ENCODE measurements at places on chromosomes 3 and 15.

DNA sequence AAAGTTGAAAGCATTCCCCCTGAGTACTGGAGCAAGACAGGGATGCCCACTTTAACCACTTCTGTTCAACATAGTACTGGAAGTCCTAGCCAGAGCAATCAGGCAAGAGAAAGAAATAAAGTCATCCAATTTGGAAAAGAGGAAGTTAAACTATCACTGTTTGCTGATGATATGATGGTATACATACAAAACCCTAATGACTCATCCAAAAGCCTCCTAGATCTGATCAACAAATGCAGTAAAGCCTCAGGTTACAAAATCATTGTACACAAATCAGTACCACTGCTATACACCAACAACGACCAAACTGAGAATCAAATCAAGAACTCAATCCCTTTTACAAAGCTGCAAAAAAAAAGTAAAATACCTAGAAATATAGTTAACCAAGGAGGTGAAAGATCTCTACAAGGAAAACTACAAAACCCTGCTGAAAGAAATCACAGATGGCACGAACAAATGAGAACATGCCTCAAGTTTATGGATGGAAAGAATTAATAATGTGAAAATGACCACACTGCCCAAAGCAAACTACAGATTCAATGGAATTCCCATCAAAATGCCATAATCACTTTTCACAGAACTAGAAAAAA is 40.3 kb downstream of the RPL39L start:
- no peak for DNase-seq

DNA sequence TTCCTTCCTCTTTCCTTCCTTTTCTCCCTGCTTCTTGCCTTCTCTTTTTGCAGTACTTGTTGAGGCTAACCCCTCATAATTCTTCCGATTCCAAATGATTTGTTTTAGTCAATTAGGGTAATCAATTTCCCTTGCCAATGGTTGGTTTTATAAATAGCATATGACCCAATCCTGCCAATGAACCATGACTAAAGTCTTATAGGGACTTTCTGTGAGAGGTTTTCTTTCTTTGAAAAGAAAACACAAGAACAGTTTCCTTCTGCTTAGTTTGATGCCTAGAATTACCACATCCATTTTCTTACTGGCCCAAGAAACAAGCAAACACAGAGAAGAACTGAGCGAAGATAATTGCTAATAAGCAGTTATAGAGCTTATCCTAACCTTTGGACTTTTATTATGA is 292.5 kb upstream of the SATB1 start:
- no peak for DNase-seq

GRCh38 chr3:179020112-179020511 is 51.5 kb downstream of the ZMAT3 start:
- DNase-seq = no peak

- no peak for DNase-seq
Observed at GRCh38 chr3:140004271-140004670, 69.3 kb downstream of the CLSTN2 start.

GRCh38 chr3:126119008-126119675 is 35.2 kb upstream of the SLC41A3 start:
- no peak for DNase-seq

GRCh38 chr3:30915782-30916181 is 21.3 kb upstream of the GADL1 start:
- no peak for DNase-seq

DNA sequence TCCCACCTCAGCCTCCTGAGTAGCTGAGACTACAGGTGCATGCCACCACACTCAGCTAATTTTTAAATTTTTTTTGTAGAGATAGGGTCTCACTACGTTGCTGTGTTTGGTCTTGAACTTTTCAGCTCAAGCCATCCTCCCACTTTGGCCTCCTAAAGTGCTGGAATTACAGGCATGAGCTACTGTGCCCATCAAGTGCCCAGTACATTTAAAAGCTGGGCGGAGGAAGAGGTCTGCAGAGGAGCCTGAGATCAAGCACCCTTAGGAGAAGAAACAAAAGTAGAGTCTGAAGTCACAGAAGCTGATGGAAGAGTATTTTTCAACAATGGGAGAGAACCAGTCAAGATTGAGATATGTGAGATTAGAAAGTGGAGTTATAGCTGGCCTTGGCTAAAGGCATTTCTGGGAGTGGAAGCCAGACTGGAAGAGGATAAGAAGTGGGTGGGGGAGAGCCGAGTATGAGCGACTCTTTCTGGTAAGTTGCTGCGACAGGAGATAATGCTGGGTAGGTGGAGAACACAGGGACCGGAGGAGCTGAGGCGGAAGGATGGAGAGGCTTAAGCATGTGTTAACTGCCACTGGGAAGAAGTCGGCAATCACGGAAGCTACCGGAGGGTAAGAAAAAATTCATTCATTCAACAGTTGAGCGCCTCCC is 782 bp upstream of the IREB2 start:
- DNase-seq = no peak

GRCh38 chr3:100209948-100210771 is 50.6 kb upstream of the TBC1D23 start:
- DNase-seq = no peak

DNA sequence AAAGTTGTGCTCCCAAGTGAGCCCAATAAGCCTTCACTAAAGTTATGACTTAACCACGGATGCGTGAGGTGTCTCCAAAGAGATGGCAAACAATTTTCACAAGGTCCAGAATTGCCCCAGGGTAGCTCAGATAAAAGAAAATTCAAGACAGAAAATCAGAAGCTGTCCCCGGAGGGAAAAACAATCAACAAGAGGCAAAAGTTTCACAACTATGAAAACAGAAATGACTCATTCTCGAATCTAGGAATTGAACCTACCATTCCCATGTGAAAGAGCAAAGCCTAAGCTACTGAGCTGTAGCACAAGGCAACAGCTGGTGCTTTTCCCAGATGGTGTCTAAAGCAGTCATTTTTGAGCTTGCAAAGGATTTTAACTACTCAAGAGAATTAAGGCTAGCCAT is 33.5 kb upstream of the MKRN3 start:
- DNase-seq = no peak

GRCh38 chr3:153052096-153052460 is 109.9 kb upstream of the RAP2B start:
- no peak for DNase-seq

- DNase-seq = no peak
Observed at GRCh38 chr3:52893723-52894122, 3.6 kb downstream of the STIMATE start.

- DNase-seq = no peak
Observed at GRCh38 chr3:39415983-39416382, 9.5 kb downstream of the RPSA start.

DNA sequence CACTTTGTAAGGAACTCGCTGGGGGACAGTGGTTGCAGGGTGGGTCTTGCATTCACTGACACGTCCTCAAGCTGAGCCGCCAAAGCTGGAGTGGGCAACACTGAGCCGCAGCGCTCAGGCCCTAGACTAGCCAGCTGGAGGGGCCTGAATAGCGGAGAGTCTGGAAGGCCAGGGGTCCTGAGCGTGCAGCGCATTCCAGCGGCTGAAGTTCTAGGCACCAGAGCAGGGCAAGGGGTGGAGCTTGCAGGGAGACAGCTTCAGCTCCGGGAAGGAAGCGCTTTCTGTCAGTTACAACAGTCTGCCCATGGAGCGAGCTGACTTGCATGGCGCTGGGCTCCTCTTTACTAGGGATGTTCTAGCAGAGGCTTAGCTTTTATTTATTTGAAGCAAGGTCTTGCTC is 2.7 kb downstream of the MAP6D1 start:
- DNase-seq = no peak

DNA sequence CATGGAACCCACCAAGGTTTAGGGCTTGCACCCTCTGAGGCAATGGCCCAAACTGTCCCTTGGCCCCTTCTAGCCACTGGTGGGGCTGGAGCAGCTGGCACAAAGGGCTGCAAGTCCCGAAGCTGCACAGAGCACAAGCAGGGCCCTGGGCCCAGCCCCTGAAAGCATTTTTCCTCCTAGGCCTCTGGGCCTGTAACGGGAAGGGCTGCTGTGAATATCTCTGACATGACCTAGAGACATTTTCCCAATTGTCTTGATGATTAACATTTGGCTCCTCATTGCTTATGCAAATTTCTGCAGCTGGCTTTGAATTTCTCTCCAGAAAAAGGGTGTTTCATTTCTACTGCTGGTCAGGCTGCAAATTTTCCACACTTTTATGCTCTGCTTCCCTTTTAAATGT is 151.5 kb upstream of the CADPS start:
- DNase-seq = no peak

DNA sequence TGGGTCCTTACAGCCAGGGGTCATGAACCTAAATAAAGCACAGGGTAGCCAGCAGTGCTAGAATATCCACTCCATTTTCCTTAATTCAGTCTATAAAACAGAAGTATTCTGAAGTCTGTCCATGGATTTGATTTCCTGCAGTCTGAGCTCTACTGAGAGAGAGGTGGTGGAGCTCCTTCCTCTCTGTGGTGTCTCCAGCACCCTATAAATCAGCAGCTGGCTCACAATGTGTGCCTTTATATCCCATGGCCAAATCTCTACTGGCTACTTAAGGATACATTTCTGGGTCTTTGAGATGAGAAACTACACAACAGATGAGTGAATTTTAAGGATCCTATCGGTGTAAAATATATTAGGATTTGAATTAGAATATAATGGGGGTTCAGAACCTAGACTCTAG is 339.9 kb upstream of the RBMS3 start:
- no peak for DNase-seq

- no peak for DNase-seq
Observed at GRCh38 chr3:189001559-189001958, 170.2 kb upstream of the TPRG1 start.

GRCh38 chr3:74426571-74426970 is 187.9 kb downstream of the CNTN3 start:
- DNase-seq = no peak

GRCh38 chr3:128263118-128263517 is 109.8 kb downstream of the EEFSEC start:
- no peak for DNase-seq

DNA sequence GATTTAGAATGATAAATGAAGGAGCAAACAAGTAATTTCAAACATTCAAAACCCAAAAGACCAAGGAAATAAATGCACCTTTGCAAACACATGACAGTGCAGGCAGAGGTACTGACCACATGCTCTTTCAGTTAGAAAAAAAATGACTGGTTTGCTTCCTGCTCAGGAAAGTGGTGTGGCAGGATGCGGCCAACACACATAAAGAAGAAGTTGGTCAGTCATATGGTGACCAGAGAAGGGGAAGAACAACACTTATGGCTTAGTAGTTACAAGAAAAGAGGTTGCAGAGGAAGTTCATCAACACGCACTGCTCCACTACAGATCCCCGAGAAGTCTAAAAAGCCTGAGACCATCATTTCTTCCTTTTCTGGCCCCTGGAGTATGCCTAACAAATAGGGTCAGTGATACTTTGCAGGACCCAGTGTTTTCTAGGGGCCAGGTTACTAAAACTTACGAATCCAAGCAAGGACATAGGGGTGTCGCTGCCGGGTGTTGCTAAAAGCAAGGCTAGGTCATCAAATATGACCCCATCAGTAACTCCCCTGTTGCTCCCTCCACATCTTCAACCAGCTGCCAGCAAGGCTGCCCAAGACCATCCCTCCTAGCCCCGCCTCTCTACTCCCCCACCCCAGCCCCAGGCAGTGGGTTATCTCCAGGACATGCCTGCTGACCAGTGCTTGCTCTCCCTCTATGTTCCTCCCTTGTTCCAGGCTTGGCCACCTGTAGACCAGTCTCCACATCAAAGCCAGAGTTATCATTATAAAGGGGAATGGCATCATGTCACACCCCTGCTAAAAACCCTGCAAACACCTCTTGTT is 11.2 kb downstream of the ATP8B4 start:
- no peak for DNase-seq

DNA sequence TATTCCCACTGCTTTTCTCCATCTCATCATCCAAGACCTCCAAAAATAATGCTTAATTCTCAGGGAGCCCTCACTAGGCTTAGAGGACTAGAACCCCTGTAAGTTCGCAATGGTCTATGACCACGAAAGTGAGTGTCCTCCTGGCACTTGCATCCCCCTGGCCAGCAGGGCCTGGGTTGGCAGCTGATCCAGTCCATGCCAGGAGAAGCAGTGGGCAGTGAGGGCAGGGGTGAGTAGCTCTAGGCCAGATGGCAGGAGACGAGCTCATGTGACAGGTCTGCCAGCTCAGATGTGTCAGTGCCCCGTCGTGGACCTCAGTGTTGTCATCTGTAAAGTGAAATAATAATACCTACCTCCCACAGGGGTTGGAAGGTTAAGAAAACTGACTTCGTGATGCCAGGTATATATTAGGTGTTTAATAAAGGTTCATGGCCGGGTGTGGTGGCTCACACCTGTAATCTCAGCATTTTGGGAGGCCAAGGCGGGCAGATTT is 11.1 kb downstream of the GP5 start:
- no peak for DNase-seq

DNA sequence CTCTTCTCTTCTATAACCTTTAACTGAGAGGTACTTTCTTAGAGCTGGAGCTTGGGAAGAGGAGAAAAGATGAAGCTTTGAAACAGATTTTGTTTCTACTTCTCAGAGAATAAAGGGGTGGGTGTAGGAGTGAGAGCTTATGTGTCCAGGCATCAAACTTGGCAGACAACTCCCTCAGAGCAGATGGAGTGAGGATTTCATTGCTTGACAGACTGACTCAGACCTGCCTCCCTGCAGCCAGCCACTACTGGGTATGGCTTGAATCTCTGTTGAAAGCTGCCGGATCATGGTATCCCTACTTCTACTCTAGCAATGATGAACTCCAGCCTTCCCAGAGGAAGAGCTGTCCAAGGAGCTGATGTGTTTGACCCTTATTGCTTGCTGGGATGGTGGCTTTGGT is 36.7 kb downstream of the SYN2 start:
- DNase-seq = no peak

DNA sequence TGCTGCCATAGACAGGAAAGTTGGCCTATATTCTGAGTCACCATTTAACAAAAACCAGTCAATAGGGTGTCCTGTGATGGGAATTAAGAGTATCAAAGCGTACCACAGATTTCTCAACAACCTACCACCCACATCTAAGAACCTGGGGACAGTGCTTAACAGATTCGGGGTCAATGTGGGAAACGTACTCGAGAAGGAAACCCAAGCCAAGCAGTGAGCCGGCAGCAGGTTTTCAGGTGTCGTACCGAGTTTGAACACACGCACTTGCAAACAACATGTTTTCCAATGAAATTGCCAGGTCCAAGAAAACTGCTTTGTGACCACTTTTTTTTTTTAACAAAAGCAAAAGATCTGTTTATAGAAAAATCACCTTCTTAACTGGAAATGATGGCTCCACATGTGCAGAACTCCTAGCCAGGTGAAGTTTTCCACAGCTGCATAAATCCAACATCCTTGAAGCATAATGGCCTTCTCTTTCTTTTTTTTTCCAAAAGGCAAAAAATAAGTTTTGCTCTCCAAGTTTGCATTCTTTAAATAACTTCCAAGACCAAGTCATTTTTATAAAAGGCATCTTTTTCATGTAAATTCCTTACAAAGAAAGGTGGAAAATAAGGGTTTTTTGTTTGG is 45.7 kb downstream of the ADAMTS17 start:
- no peak for DNase-seq

- DNase-seq = no peak
Observed at GRCh38 chr3:71492974-71493771, 90.4 kb downstream of the FOXP1 start.

Measured in activated T-cell treated with anti-CD3 and anti-CD28 coated beads for 1 hour (primary cell).